ENCODE measurements at places on chromosomes 16 and 17. TPM values are rescaled to one million over a fixed set of nuclear protein-coding genes. Genes with fewer than 3 reads are reported as not detected.

The VAT1 gene
- 89.7 TPM for total RNA-seq

The CCDC78 gene
- 0.32 TPM for total RNA-seq

The SLC47A1 gene
- 3.7 TPM for total RNA-seq

The PNMT gene
- total RNA-seq: 7.1 TPM

The CHST4 gene
- total RNA-seq: not detected

The CUEDC1 gene
- 44.6 TPM for total RNA-seq

The QPRT gene
- total RNA-seq: 31.8 TPM

The ABCA8 gene
- total RNA-seq: 52.9 TPM

The CD19 gene
- not detected for total RNA-seq

The ABI3 gene
- total RNA-seq: 5.5 TPM

The CA10 gene
- total RNA-seq: not detected

The CLEC3A gene
- not detected for total RNA-seq

The SPATA2L gene
- total RNA-seq: 4.1 TPM

The HSPB9 gene
- total RNA-seq: 0.11 TPM

The ASIC2 gene
- not detected for total RNA-seq

DNA sequence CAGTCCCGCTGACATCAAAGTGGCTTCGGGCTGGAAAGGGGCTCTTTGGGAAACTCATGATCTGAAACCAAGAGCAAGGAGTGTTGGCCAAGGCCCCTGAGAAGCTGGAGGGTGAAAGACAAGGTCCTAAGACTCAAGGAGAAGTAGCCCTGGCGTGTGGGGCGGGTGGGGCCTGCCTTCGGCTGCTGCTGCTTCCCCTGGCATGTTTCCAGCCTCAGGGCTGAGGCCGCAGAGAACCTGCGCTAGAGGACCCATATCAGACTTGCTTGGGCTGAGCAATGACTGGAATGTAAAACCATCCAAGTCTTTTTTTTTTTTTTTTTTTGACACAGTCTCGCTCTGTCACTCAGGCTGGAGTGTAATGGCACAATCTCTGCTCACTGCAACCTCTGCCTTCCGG is 67.5 kb upstream of the GCSH start:
- DNase-seq: no peak

DNA sequence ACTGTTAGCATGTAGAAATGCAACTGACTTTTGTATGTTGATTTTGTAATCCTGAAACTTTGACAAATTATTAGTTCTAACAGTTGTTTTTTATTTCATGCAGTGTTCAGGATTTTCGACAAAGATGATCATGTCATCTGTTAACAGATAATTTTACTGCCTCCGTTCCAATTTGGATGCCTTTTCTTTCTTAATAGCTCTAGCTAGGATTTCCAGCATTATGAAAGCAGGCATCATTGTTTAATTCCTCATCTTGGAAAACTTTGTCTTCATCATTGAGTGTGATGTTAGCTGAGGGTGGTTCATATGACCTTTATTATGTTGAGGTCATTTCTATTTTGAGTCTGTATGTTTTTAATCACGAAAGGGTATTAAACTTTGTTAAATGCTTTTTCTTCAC is 31.9 kb downstream of the RMI2 start:
- no peak for DNase-seq

GRCh38 chr17:54620399-54620978 is 280.2 kb upstream of the TOM1L1 start:
- no peak for DNase-seq

DNA sequence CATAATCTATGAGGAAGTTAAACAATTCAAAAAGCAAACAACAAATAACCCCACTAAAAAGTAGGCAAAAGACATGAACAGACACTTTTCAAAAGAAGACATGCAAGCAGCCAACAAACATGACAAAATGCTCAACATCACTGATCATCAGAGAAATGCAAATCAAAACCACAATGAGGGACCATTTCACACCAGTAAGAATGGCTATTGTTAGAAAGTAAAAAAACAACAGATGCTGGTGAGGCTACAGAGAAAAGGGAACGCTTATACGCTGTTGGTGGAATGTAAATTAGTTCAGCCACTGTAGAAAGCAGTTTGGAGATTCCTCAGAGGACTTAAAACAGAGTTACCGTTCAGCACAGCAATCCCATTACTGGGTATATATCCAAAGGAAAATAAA is 24.4 kb downstream of the TNFRSF13B start:
- DNase-seq: no peak

GRCh38 chr16:61993108-61993507 is 43.1 kb downstream of the CDH8 start:
- no peak for DNase-seq

DNA sequence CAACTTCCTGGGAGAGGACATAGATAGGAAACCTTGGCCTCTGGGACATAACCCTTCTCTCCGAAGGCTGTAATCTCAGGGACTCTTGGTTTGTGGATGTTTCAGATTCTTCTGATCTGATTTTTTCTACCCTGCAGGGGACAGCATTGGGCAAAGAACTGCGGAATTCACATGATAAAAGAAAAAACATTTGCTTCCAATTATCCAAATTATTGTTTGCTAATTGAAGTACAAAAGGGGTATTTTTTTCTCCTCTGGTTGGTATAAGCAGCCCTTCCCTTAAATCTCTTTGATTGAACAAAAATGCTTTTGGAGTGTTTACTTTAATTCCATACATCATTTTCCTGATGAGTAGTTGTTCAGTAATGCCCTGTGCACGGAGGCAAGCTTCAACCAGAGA is 251.7 kb upstream of the IRX3 start:
- no peak for DNase-seq

- no peak for DNase-seq
These were observed 4.4 kb downstream of the LGALS9 start for GRCh38 chr17:27635275-27635823.

GRCh38 chr17:57597531-57598453 is 147.3 kb downstream of the CCDC182 start:
- DNase-seq: peak; percentile 76

GRCh38 chr17:17613708-17614114 is 22.2 kb upstream of the PEMT start:
- no peak for DNase-seq

DNA sequence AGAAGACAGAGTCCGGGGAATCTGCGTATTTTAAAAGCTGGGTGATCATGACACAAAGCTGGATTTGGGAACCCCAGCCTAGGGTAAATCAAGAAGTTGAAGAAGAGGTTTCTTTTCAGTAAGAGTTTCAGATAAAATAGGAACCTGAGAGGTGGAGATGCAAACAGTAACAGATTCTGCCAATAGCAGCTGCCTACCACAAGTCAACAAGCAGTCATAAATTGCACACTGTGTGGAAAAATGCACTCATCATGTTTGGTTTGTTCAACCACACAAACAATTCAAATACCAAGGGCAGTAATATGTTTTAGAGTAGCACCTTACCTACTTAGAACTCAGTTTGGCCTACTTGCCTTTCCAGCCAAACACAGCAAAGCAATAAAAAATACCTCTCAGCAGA is 14.0 kb downstream of the MYO1D start:
- DNase-seq: no peak

DNA sequence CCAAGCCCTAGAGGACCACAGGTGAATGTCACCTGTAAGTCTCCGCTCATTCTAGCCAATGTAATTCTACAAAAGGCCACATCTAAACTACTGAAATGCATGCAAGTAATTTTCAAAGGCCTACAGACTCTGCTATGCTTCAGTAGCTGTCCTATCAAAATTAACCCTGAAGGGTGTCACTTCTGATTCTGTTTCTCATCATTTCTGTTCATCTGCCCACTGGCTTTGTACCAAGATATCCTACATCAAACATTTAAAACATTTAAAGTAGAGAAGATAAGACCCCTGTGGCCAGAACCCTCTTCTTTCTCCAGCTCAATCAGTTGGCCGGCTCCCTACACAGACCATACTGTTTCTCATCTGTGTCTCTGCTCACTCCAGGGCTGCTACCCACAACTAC is 21.5 kb downstream of the PHF12 start:
- DNase-seq: no peak

DNA sequence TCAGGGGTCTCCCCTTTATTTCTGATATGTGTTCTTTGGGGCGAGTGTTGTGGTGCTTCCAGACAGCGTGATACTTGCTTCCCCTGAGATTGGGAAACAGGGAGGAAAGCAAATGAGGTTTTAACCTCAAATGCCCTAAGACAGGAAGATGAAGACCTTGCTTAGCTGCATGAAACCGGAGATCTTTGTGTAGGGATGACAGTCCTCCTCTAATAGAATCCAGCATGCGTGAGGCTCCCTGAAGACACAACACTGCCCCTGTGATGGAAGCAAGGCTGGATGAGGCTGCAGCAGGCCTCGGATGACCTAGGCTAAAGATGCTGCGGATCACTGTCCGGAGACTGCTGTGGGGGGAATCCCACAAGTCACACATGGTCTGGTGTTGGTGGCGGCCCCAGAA is 491.0 kb downstream of the CDH13 start:
- no peak for DNase-seq

DNA sequence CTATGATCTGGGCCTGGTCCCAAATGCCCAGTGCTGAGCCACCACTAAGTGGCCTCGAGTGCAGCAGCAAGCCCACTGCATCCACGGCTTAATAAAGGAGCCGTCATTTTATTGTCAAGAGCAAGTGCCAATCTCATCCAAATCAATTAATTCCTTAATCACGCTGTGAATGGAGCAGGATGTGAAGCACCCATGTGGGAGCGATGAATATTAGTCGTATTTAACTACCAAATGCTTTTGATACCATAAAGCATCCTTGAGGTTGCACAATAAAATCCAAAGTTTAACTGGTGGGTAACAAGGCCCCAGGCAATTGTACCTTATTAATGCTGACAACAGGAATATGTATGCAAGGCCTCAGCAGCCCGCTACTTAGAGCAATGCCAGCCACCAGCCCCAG is 226.0 kb upstream of the C16orf82 start:
- DNase-seq: no peak

- DNase-seq: no peak
These were observed 20.8 kb upstream of the PIK3R5 start for GRCh38 chr17:8986295-8986694.

GRCh38 chr16:85064186-85064585 is 36.6 kb downstream of the KIAA0513 start:
- DNase-seq: no peak

DNA sequence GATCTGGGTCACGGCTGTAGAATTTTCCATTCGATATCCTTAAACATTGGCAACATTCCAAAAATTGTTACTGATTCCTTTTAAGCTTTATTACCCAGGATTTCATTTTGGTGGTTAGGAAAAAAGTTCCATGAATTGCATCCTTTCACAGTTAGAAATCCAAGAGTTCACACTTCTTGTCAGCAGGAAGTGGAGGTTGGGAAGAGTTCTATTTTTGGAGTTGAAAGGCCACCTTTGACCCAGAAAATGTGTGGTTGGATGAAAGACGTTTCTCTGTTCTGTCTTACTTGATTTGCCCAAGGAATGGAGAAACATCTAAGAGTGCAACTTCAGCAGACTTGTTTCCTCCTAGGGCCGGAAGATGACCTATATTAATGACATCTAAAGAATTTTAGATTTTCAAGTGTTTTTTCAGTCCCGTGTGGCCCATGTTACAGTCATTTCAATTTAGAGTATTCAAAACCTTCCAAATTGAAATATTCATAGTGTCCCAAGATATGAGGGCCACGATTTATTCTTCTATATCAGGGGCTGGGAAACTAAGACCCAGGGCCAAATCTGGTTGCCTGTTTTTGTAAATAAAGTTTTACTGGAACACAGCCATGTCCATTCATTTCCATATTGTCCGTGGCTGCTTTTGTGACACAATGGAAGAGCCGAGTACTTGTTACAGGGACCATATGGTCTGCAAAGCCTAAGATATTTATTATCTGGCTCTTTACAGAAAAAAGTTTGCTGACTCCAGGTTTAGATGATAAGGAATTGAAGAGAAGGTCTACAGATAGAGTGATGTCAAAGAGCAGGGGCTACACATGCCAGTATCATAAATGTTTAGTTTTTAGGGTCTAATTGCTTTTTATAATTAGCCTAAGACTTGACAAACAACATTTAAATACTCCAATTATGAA is 50.2 kb downstream of the CDK5R1 start:
- DNase-seq: no peak

DNA sequence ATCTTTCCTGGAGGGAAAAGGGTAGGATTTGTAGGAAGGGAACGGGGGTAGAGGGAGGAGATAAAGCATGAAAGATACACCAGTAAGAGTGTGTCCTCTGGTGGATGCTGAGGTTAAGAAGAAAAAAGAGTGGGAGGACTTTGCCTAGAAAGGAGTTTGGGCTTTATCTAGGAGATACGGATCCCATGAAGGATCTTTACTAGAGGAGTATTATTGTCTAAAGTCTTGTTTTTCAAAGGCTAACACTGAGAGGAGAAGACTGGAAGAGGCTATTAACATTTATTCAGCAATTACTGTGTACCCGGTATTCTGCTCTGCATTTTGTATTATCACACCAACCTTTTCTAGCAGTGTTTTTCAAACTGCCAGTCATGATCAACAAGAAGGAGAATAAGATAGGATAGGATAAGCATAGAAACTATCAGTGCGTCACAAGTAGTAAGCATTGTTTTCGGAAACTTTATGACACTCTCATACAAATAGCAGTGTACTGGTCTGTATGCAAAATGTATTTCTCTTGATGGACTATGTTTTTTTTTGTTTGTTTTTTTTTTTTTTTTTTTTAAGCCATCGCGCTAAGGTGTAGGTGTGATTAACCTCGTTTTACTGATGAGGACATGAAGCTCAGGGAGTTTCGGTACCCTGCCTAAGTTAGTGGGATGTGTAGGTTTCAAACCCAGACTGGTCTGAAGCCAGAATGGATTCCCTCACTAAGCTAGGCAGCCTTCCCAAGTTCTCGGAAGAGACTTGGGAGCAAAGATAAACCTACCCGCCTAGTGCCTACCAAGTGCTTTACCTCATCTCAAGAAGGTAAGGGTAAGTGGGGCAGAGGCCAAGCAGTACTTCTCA is 1.3 kb upstream of the SP2 start:
- DNase-seq: no peak

GRCh38 chr16:11004351-11004750 is 60.0 kb downstream of the CLEC16A start:
- no peak for DNase-seq

DNA sequence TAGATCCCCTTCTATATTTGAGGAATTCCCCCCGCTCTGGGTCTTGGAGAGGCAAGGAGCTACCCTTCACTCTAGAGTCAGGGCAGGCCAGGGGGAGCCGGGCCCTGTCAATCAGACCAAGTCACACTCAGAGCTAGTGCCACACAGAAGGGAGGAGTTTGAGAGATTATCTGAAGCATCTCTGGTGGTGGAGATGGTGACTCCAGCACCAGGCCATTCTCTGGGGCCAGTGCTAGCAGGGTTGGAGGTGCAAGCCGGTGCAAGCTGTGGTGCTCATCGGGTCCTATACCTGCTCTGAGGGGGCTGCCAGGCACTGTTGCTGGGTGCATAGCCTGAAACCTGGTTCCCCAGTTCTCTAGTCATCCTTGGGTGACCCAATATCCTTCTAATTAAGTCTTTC is 201.2 kb downstream of the COPRS start:
- DNase-seq: no peak

DNA sequence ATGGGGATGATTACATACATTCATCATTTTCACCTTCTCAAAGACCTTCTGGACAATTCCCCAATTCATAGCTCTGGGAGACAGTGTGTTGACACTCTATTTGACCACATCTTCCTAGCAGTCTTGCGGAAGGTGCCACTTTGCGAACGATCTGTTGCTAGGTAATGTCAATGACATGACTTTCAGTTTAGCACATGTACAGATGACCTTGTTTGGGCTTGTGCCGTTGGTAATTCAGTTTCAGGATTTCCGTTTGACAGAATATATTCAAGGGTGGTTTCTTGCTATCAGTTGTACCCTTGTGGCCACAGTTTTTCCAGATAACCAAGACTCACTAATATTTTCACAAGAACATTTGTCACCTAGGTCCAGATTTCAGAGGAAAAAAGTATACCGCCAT is 478.2 kb downstream of the WWOX start:
- no peak for DNase-seq

All from Right ventricle myocardium superior (tissue), 1 donor.